A172 (cell line): ENCODE measurements at places on chromosomes 16 and 17. TPM values are rescaled to one million over a fixed set of nuclear protein-coding genes. Genes with fewer than 3 reads are reported as not detected.

- DNase-seq: no peak
Measured at GRCh38 chr16:55434000-55434399, 45.0 kb upstream of the MMP2 start.

The NPIPA7 gene
- total RNA-seq: 7.0 and 7.3 TPM in 2 replicates

- DNase-seq: no peak
Measured at GRCh38 chr16:22092143-22092933, at the start of gene VWA3A. Gene VWA3A (plus strand): TSS chr16:22092541. CDS start chr16:22092638, 97 bp downstream.

The KRTAP16-1 gene
- total RNA-seq: not detected in 2 replicates

DNA sequence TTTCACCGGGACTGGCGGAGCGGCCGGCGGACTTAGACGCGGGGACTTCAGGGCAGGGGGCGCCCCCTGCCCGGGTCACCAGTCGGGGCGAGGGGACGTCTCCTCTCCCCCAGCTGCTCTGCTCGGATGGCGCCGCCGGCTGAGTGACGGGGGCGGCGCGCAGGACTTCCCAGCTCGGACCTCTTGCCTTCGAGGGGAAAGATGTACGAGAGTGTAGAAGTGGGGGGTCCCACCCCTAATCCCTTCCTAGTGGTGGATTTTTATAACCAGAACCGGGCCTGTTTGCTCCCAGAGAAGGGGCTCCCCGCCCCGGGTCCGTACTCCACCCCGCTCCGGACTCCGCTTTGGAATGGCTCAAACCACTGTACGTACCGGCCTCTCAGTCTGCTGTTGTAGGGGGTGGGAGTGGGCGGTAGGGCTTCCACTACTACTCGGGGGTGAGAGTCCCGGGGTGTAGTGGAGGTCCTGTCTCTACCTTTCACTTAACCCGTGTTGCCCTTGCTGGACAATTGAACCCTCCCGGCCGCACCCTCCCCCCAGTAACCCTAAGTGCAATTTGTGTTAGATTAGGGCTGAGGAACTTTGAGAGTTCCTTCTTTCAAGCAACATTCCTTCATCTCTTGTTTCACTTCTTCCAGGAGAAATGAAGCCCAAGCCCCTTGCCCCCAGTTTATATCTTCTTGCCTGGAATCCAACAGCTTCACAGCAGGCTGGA, 21.9 kb downstream of the GJD3 start:
- DNase-seq: no peak

The KRT40 gene
- total RNA-seq: not detected in 2 replicates

DNA sequence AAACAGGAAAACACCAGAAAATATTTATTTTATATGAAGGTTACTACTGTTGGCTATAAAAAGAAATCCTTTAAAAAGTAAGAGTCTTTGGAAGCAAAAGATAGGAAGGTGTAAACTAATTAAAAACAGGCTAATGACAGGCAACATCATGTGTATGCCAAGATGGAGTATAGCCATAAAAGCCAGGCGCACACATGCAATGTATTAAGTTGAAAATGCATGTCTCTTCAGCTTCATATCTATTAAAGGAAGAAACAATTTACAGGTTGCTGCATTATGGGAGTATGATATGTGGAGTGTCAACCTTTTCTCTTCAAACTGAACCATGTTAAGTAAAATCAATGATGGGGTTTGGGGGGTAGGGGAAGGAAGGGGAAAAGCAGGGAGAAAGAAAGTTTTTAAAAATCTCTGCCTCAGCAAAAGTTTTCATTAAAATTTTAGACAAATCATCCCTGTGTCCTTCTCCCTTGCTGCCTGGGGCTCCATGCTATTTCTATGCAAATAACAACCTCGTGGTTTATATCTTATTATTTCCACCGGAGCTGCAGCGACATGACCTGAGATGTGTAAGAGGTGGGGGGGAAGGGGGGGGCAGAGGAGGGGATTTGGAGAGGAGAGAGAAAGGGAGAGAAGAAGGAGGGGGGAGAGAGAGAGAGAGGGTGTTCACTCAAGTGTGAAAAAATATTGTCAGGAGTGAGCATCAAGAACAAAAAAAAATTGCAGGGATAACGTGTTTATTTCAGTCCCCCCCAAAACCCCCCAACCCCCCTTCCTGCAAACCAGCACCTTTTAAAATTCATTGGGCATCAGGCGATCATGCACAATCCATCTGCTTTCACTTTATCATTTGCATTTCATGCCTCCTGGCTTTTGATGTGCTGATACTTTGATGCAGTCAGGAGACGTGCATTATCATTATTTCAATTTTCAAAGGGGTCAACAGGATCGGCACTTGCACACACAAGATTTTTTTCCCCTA, 197.6 kb downstream of the AATF start:
- no peak for DNase-seq

DNA sequence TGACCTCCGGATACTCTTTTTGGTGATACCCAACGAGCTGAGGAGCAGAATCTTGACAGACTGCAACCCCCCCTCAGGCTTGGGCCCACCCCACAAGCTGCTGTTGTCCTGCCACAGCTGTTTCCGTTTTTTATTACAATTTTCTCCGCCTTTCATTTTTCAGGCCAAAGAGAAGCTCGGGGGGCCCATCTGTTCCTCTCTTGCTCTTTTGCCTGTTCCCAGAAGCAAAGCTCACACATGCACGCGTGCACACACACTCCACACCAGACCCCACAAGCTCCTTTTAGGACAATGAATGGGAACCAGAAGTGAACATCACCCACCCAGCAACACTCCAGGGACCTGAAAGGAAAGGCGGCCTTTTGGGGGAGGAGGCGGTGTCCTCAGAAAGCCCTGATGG, 16.3 kb downstream of the SOX9 start:
- DNase-seq: no peak

- DNase-seq: no peak
Measured at GRCh38 chr16:26708428-26708827, 358.3 kb upstream of the C16orf82 start.

The PRR35 gene
- not detected in 2 replicates for total RNA-seq

GRCh38 chr16:51877686-51878085, 669.3 kb downstream of the TOX3 start:
- DNase-seq: no peak

The MTSS2 gene
- 74.1 and 96.8 TPM in 2 replicates for total RNA-seq

DNA sequence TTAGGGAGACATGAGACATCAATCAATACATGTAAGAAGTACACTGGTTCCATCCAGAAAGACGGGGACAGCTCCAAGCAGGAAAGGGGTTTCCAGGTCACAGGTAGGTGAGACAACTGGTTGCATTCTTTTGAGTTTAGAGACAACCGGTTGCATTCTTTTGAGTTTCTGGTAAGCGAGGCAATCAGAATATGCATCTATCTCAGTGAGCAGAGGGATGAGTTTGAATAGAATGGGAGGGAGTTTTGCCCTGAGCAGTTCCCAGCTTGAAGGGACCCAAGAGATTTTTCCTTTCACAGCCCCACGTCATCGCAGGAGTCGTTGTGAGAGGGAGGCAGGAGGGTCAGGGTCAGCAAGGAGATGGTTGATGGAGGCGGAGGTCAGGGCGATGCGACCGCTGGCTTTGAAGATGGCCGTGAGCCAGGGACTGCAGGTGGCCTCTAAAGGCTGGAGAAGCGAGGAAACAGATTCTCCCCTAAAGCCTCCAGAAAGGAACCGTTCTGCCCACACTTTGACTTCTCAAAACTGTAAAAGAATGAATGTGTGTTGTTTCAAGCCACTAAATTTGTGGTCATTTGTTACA, 36.5 kb downstream of the IRF8 start:
- no peak for DNase-seq

The PCGF2 gene
- 8.2 and 9.9 TPM in 2 replicates for total RNA-seq

DNA sequence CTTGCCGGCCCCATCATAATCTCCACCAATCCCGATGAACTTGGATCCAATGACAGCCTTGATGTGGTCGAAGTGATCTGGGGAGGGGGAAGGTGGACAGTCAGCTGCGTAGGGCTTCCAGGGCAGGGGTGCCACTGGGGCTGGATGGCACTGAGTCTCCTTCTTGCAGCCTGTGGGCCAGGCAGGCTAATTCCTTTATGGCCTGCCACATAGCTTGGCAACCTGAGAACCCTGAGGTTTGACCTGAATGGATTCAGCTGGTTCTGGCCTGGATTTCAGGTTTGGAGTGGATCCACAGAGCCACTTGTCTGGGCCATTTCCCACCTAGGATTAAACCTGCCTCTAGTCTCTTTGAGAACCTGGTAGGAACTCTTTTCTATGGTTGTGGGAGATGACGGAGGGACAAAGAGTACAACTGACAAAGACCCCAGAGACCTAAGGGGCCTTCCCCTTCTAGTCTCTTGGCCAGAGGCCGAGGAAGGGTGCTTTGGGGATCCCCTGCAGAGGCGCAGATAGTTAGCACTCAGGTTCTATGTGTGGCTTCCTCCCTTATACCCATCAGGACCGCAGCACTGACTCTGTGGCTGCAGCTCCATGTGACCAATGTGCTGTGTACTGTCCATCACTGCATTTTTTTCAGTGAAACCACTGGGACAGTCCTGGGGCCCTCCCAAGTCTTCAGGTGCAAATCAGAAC, 9.2 kb upstream of the DPEP3 start:
- DNase-seq: no peak

- no peak for DNase-seq
Measured at GRCh38 chr16:65318590-65319257, 196.9 kb upstream of the CDH11 start.

- DNase-seq: peak; percentile 92
Measured at GRCh38 chr17:3558603-3559269, 1.1 kb upstream of the TRPV3 start.

- no peak for DNase-seq
Measured at GRCh38 chr16:85166699-85167588, 54.7 kb upstream of the CIBAR2 start.

The CLDN7 gene
- 1.2 TPM in 1 of 2 replicates, not detected in the other for total RNA-seq

The TNFRSF12A gene
- total RNA-seq: 510 and 551 TPM in 2 replicates

GRCh38 chr17:45096141-45096540, 35.0 kb downstream of the NMT1 start:
- no peak for DNase-seq

The EFCAB5 gene
- not detected in 2 replicates for total RNA-seq

DNA sequence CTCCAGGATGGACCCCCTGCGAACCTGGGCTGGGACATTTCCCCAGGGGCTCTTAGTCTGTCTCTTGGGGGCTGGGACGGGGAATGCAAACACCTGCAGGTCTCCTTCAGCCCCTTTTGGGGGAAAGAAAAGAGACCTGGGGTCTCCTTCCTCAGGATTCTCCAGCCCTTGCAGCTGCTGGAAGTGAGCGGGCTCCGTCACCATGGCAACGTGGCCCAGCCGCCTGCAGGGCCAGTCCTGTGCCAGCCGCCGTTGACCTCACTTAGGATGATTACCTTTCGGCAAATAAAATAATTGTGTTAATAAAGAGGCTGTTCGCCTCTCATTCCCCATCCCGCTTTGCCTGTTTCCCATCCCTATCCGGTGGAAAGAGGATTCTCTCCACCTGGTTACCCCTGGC, 25.7 kb downstream of the MRM1 start:
- DNase-seq: no peak

- DNase-seq: no peak
Measured at GRCh38 chr16:80931801-80932707, 74.6 kb downstream of the CMC2 start.

DNA sequence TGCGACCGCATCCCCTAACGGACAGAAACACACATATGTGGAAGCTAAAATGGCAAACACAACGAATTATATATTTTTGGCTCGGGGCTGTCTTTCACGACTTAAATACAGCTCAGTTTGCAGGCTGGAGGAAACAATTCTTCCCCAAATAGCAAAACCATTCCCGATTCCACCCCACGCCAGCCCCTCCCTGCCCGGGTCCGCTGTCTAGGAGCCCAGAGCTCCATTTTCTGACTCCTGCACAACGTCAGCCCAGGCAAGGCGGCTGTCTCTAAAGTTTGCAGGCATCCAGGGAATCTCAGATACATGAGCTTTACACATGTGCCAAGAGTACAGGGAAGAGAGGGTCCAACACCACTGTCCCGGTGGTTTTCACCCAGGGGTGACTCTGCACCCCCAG, 110.5 kb downstream of the ADCY9 start:
- DNase-seq: no peak

- DNase-seq: peak; percentile 86
Measured at GRCh38 chr17:73189417-73190099, 3.3 kb upstream of the COG1 start.

The QRICH2 gene
- total RNA-seq: 2.1 and 2.8 TPM in 2 replicates

The ASB16 gene
- 0.29 TPM in 1 of 2 replicates, not detected in the other for total RNA-seq

GRCh38 chr16:68487669-68488068, 39.4 kb upstream of the SMPD3 start:
- DNase-seq: no peak

- no peak for DNase-seq
Measured at GRCh38 chr16:67087803-67088202, 21.9 kb upstream of the PHAF1 start.

The ETV4 gene
- 13.4 and 14.4 TPM in 2 replicates for total RNA-seq

DNA sequence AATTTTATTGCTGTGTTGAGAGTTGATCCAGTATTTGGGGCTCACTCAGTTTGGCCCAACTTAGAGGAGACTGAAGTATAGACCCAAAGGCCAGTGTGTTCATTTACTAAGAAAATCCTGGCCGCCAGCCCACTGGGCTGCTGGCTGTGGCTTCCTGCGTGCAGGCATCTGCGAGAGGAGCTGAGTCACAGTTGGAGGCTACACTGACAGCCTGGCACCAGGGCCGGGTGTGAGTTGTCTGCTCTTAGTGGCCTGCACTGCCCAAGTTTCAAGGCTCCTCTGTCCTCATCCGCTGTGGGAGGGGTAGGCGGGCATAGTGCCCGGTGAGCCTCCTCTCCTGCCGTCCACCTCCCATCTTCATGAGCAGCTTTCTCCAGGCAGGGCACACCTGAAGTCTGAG, 54.2 kb downstream of the PLD6 start:
- peak; percentile 99 for DNase-seq

The COL1A1 gene
- total RNA-seq: 6.2 and 15.7 TPM in 2 replicates

GRCh38 chr16:69823831-69824563, 61.9 kb downstream of the WWP2 start:
- DNase-seq: no peak

GRCh38 chr17:47277921-47278320, 24.3 kb downstream of the ITGB3 start:
- no peak for DNase-seq
